ENCODE measurements at places on chromosomes 4 and X.

DNA sequence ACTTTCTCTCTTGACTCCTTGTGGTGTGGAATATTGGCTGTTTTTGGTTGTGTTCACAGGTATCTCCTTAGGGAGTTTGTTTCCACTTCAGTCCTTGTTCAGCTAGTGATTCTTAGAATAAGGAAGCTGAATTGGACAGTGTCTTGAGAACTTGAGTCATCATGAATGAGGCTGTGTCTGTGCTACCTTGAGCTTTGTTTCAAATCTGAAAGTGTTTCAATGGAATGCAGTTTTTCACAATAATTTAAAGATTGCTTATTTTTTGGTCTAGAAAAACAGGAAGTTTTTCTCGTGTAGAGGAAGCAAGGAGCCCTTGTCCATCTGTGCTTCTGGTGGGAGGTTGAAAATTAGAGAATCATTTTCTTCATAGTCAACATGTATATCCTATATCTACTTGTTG is 76.5 kb downstream of the ZNF518B start:
- no peak for DNase-seq

DNA sequence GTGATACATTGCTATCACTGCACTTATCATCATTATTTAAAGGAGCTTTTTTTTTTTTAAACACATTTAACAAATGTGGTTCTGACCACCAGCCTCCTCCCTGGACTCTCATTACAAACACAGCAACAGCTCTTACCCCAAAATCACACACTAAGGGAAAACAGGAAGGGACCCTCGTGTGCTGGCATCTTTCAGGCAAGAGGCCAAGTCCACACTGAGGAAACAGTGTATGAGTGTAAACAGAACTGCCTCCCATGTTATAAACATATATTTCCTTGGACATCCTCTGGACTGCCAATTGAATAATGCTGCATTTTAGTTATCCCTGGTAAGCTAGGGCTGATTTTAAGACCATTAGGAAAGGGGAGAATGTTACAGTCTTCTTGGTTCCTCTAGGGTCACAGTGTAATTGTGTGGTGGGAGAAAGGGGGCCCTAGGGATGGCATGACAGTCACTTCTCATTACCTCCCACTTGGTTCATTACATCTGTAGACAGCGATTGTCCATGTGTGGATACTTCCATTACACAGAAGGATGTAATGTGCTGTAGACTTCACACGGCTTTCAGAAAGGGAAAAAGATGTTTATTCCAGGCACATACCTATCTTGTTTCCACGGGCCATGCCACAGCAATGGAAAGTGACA is 244.6 kb upstream of the TET2 start:
- no peak for DNase-seq

GRCh38 chr4:183788308-183788905 is 116.7 kb upstream of the STOX2 start:
- no peak for DNase-seq

DNA sequence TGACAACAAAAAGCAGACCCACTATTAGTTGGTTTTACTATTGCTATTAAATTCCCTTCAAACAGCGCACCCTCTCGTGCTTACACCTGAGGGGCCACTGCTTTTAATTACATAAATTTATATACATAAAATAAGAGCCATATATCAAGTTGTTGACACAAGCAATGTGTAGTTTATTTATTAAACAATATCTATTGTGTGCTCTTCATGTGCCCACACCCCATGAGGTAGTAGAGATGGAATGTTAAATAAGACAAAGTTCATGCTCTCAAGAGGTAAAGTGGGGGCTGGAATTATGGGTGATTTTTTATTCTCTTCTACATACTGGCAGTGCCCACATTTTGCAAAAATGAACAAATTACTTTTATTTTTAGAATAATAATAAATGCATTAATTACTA is 47.3 kb downstream of the KCNIP4 start:
- DNase-seq, result no peak

DNA sequence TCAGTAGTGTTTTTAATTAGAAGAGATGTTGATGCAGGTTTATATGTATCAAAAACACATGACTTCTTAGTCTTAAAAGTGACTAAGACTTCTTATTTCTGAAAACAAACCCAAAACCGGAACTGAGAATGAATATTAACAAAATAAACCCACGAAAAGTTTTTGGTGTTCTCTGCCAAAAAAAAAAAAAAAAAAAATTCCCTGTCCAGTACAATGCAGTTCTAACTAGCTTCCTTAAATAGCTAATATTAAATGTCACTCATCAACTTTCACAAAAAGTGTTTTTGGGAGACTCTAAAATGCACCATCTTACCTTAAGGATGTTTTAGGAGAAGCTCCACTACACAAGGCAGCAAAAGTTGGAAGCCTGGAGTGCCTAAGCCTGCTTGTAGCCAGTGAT is 2.0 kb downstream of the ANKRD37 start:
- no peak for DNase-seq

DNA sequence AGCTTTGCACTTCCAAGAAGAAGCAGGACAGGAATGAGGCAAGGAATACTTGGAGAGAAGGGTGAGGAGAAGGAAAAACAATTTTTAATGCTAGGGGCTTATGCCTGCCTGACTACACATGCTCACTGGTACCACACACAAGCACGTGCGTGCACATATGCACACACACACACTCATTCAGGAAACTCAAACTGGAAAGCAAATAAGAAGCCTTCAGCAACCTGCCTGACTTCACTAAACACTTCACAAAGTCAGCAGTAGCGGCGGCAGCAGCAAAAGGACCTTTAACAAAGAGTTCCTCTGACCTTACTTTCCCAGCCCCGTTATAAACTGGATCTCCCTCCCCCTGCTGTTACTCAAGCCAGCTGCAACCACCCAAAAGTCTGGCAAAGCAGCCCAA is 3.3 kb downstream of the ZDHHC9 start:
- DNase-seq, result no peak

DNA sequence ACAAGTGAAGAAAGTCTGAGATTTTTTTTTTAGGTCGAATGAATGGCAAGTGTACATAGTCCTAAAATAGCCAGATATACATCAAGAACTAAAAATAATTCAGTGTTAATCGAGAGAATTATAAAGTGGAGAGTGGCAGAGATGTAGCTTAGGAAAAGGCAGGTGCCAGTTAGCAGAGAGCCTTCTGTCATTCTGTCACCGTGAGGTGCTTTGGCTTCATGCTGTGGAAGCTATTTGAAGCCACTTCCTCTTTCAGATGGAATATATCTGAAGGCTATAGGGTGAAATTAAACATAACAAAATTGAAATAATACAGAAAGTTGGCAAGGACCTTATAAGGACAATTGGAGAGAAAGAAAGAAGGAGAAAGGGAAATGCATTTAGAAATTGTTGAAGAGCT is 756.3 kb downstream of the CCSER1 start:
- DNase-seq, result no peak

DNA sequence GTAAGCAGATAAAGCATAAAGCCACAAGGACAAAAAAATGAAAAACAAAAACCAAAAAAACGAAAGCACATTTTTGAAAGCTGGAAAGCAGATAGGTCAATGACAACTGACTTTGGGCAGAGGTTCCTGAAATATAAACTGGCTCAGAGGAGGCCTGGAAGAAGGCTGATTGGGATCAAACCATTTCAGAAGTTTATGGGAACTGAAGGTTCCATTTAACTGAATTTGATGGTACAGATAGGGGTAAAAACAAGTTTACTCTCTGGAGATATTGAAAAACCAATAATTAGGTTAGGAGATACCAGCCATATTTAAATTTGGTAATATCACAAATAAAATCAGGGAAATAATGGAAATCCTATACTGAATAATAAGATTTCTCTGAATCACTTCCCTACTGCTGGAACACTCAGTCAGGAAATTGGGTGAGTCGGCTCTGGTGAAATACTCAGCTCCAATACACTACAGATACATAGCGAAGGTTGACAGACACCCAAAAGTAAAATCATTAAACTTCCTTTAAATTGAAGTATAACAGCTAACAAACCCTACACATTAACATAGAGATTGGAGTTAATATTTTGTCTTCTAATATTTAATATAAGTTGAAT is 1584.3 kb downstream of the STIM2 start:
- DNase-seq, result no peak

DNA sequence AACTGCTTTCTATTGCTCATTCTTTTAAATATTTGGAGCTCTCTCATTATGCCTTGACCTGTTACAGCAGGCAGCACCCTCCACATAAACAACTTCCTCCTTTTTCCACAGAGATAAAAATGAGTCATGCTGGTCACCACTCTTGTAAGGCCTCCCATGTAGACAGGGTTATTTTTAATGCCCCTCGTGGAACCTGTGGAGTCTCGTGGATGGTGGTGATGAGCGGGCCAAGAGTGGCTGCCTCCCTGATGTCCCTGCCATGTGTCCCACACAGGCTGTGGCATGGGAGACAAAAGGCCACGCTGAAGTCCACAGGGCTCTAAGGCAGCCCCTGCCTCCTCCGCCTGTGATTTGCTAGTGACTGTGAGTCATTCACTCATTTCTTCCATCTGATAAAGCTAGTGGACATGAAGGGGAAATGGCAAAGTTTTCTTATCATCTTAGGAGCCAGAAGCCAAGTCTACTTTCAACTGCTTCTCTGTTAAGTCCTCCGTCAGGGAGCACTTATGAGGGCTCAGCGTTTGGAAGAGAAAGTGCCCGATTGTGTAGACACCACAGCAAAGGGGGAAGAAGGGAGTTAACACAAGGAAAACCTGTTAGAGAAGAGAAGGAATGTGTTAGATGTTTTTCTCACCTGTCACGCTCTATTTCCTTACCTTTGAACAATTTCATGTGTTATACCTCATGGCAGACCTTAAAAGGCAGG is 121.6 kb upstream of the FAT1 start:
- peak; percentile 85 for DNase-seq

DNA sequence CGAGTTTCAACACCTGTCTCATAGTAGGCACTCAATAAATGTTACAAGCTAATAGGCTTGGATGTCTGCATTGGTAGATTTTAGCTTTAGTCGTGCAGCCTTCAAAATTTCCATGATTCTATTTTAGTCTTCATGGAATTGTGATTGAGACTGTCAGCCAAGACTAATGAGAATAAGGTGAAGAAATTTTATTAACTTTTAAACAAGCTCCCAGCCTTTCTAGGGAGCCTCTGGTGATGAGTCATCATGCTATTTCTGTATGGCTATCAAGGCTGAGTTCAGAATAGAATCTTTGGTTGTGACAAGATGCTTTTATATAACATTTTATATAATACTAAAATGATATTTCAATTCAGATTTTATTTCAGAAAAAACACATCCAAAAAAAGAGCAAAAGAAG is 685.8 kb downstream of the GABRG1 start:
- DNase-seq, result no peak

- peak; percentile 81 for DNase-seq
Observed at GRCh38 chr4:76011700-76012387, 4.5 kb upstream of the CXCL9 start.

DNA sequence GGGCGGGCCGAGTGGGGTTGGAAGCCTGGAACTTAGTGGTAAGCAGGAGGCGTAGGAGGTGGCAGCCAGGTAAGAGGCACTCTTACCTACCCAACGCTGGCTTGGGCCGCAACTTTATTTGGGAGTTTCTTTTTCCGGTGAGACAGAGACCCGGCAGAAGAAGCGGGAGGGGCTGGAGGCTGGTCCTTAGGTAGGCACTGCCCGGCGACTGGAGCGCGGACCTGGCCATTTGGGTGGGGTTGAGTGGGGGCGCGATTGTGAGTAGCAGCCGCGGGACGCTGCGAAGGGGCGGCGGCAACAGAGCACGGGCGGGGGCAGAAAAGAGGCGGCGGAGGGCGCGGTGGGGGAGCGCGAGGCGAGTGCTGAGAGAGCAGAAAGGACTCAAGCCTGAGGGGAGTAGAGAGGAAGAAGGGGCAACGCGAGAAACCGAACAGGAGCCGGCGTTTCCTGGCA is 334 bp upstream of the POU4F2 start:
- no peak for DNase-seq

DNA sequence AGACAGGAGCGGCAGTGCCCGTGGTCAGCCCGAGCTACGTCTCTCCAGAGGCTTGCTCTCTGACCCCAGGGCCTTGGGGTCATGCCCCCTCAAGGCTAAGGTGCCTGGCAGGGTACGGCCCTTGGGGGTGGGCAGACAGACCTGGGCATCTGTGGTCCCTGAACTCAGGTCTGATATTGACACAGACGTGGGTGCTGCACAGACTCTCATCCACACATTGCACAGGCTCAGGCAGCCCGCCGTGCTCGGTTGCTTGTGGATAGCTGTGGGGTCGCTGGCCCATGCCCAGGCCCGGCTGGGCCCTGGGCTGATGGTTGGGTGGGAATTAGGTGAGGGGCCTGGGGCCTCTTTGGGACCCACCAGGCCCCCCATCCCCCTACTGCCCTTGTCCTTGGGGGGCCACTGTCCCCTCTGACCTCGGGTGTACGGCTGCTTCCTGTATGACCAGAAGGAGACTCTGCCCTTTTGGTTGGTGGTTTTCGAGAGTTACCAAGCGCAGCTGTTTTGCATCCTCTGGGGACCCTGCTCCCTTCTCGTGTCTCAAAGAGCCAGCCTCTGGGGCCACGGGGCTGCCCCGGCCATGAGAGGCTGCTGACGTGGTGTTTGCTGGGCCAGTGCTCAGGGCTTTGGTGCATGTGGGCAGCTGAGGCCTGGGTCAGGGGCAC is 10.1 kb downstream of the FGFRL1 start:
- no peak for DNase-seq

DNA sequence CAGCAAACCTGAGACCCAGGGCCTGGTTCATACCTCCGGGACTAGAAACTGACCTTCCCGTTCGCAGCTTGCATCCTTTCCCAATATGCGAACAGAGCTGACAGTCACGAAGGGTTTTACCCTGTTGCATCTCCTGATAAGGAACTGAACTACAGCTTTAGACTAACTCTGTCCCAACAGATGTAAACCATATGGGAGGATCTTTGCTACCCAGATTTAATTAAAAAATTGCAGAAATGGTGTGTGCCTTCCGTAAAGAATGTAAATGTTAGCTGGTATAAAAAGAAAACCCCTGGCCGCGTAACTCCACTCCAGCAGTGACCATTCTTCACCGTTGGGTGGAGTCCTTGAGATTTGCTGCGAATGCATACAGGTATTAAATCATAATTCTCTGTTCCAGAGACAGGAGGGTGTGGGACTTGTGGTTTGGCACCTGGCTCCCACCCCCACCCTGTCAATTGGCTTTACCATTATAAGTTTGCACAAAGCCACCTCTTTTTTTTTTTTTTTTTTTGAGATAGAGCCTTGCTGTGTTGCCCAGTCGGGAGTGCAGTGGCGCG is 40.6 kb upstream of the SORCS2 start:
- DNase-seq, result no peak

GRCh38 chrX:12872741-12873140 is 5.9 kb downstream of the TLR7 start:
- DNase-seq, result no peak

DNA sequence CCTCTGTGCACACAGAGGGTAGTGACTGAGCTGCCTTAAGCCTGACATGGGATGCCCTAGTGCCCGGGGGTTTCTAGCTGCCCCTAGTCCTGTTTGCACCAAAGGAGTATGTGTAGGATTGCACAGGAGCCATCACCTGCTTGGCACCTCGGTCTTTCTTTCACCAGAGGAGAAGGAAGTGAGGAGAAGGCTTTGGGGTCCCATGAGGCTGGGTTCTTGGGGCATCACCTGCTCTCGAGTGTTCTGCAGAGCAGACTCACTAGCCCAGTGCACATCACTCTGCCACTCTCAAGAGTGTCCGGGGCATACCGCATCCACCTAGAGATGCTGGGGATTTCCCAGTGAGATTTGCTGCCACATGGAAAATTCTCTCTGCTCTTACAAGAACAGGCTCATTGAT is 40.5 kb upstream of the GPR78 start:
- DNase-seq, result no peak

Data from fibroblast of skin of scalp (primary cell).